ENCODE measurements at places on chromosomes 4 and X. TPM values are rescaled to one million over a fixed set of nuclear protein-coding genes. Genes with fewer than 3 reads are reported as not detected.
A peak's percentile ranks its signal among the peaks of the same experiment; 100 is the strongest.

DNA sequence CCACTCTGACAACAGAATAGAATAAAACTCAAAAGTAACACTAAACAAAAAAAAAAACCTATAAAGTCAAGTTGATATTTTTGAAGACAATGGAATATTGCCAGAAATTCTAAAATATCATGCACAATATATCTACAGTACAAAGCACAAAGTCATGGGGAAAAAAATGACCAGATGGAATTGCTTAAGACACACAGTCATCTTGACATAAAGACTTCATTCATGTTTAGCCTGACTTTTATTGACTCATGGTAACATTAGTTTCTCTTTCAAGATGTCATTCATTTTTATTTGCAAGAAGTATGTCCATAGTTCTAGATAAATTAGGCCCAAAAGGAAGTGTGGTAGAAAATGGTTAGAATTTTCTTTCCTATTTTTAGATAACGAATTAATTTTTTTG lies 259.1 kb downstream of the CAMK2D start:
- peak; percentile 6 for DNase-seq

- DNase-seq: peak; percentile 16
These were observed 824 bp downstream of the LRPAP1 start for GRCh38 chr4:3531318-3531878.

PLRG1 gene
- total RNA-seq: 50.0 TPM

- no peak for DNase-seq
These were observed 72.6 kb upstream of the SLC4A4 start for GRCh38 chr4:71266090-71266794.

Data from HT-29 (cell line).